Left ventricle myocardium inferior (tissue), 1 donor: ENCODE measurements at places on chromosomes 13 and 19.
A peak's percentile ranks its signal among the peaks of the same experiment; 100 is the strongest.

DNA sequence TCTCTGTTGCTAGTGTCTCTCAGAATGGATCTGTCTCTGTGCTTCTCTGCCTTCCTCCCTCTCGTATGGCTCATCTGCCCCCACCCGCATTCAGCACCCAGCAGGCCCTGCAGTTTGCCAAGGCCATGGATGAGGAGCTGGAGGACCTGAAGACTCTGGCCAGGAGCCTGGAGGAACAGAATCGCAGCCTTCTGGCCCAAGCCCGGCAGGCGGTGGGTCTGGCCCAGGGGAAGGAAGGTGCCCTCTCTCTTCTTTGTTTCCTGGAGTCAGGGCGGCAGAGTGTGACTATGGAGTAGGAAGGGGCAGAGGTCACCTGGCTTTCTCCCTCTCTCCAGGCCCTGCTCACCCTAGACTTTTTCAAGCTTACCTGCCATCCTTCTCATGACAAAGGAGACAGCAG lies 10.9 kb downstream of the KASH5 start:
- no peak for DNase-seq

DNA sequence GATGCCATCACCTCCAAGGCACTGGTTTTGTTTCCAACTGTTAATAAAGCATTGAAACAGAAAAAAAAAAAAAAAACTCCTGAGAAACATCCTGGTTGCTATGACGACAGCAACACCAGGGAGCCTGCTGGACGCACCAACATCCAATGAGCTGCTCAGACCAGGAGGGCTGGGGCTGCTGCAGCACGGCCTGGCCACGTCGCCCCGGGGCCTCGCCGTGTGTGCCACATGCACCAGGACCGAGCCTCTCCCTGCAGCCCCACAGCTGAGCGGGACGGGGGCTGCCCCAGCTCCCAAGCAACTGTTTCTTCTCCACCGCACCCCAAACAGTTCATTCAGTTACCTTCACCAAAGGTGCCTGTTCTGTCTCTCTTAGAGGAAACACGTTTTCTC lies 54.5 kb downstream of the RASA3 start:
- DNase-seq = no peak

GRCh38 chr13:50357586-50358118 lies 342.4 kb downstream of the KCNRG start:
- DNase-seq = no peak

- no peak for DNase-seq
Measured at GRCh38 chr13:80048030-80048429, 292.9 kb downstream of the SPRY2 start.

DNA sequence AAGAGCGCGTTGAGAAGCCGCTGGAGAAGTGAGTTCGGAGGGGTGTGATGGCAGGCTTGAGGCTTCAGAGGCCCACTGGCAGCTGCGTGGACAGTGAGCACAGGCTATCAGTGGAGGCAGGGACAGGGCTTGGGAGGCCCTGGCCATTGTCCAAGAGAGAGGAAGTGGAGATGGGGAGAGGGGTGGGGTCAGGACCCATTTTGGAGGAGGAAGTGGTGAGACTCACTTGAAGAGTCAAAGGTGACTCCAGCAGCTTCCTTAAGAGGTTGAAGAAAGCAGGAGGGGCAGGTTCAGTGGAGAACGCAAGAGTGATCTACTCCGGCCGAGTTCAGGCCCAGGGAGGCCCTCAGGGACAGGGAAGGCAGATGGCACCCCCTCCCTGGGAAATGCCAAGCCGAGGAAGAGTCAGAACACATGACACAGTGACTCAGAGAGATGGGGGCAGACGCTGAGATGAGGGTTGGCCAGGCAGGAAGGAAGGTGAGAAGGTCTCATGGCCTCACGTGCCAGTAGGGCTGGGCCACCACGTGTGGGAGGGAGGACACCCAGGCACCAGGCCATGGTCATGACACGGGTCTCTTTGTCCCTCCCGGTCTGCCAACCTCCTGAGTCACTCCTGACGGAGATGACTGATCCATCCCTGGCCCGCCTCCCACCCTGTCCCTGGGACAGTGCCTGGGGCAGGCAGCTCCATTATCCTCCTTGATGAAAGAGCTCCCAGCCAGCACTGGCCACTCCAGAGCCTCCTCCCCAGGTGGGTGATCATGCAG lies 10.1 kb upstream of the CD22 start:
- peak; percentile 40 for DNase-seq

DNA sequence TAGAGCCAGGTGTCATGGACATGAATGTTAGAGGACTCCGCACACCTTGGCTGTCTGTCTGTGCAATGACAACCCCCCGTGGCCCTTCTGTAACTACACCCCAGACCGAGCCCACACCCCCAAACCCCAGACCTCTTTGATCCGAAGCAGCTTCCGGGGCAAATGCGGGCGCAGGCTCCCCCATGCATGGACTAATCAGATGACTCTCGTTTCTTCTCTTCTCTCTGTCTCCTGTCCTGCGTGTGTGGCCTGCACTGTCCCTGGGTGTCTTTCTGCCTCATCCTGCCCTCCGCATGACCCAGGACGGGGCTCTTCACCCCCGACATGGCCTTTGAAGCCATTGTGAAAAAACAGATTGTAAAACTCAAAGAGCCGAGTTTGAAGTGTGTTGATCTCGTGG lies 38.9 kb downstream of the TMED1 start:
- no peak for DNase-seq

DNA sequence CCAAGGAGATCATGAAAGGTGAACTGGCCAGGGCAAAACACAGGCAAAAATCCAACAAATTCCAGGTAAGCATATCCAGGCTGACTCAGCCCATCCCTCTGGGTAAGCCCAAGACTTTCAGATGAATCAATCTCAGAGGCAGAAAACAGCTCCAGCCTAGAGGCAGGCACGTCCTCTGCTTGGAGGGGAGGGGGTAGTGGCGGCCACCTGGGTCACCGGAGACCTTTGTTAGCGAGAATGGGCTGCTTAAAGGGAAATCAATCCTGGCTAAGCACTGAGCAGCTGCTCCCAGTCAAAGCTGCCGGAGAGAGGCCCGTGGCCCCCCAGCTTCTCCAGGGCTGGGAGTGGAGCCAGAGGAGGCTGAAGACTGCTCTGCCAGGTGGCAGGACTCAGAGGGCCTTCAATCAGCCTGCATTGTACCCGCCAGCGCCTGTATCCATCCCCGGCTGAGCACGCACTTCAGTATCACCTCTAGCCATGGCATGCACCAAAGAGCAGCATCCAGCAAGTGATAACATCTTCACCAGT lies 48.2 kb downstream of the PIN1 start:
- DNase-seq = no peak

- DNase-seq = no peak
Measured at GRCh38 chr19:37329686-37330085, 41.2 kb upstream of the ZNF527 start.

GRCh38 chr19:1624458-1624857 lies 19.2 kb upstream of the UQCR11 start:
- peak; percentile 31 for DNase-seq

- no peak for DNase-seq
Measured at GRCh38 chr13:60143775-60144174, 20.0 kb downstream of the DIAPH3 start.

DNA sequence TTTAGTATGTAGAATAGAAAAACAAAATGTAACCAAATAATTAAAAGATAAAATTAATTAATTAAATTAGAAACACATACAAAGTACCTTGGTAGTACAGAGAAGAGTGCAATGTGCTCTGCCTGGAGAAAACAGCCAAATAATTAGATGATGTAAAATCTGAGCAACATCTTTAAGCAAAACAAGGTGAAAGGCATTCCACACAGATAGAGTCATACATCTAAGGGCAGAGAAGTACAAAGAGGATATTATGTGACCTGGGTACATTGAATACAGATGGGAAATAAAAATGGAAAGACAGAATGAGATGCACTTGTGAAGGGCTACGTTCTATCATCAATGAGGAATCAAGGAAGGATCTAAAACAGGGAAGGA lies 25.2 kb upstream of the FNDC3A start:
- DNase-seq = no peak

DNA sequence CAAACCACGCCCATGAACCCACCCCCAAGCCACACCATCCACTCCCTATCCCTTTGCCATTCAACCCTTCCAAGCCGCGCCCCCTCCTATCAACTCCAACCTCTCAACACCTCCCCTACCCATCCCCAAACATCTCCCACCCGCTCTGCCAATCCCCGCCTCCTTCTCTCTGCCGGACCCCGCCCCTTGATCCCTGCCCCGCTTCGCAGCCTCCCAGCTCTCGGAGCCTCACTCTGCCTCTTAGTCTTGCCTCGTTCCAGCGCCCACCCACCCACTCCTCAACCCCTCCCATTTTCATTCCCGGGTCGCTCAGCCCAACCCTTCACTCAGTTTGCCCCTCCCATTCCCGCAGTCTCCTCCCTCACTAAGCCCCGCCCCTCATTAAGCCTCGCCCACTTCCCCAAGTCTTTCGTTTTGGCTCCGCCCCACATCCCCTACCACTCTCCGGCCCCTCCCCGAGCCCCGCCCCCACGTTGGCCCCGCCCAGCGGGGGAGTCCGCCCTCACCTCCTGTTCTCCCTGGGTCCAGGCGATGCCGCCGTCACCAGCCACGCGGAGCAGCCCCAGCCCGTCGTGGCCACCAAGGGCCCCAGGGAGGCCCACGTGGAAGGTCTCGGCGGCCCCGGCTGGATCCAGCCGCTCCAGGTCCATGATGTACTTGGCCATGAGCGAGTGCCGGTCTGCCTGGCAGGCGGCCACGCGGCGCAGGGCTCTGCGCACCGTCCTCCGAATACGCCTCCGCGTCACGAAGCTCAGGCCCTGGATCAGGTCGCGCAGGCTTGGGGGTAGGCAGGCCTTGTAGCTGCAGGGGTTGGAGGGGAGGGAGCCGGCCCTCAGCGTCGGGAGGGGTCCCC lies 5.7 kb downstream of the JAK3 start:
- peak; percentile 72 for DNase-seq

DNA sequence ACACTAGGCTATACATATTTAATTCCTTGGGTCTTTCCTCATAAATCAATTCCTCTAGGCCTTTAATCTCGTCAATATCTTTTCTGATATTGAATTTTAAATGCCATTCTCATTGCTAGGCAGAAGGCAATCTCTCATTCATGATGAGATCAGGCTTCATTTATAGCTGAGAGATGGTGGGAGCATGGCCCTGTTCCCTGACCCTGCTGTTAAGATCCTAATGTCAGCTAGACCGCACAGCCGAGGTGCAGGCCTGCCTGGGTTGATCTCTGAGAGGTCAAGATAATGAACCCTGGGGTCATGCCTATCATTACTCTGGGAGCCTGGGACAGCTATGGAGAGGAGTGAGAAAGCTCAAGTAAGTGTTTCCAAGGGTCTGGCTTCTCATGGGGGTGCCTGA lies 253.8 kb downstream of the DNAJC15 start:
- DNase-seq = no peak

- DNase-seq = no peak
Measured at GRCh38 chr13:20291037-20291436, 58.9 kb upstream of the GJB6 start.

DNA sequence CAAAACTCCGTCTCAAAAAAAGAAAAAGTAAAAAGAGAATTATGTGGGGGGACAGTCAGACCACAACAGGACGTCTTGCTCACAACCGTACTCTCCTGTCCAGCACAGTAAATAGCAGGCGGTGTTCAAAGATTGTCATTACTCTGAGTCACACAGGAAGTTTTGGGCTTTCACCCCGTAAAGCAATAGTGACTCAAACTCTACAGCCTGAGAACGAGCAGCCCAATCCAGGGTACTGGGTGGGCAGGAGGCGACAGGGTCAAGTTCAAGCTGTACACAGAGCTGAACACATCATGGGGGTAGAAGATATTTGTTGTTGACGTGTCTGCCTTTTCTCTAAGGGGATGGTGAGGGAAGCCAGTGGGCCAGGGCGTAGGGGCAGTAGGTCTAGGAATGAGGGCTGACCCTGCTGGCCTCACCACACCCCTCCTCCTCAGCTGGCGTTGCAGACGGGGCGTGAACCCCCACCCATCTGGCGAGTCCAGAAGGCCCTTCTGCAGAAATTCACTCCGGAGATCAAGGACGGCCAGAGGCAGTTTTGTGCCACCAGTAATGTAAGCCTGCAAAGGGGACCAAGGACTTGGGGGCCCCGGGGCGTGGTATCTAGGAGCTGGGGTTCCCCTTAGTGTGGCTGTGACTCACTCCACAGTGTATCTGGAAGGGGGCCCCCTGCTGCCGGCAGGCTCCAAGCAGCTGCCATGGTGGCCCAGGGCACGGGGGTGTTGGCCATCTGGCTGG lies 23.3 kb downstream of the PRR12 start:
- no peak for DNase-seq

GRCh38 chr19:56118666-56119581 lies 2.2 kb downstream of the ZNF787 start:
- no peak for DNase-seq
